ENCODE measurements at places on chromosomes 11 and 22.

DNA sequence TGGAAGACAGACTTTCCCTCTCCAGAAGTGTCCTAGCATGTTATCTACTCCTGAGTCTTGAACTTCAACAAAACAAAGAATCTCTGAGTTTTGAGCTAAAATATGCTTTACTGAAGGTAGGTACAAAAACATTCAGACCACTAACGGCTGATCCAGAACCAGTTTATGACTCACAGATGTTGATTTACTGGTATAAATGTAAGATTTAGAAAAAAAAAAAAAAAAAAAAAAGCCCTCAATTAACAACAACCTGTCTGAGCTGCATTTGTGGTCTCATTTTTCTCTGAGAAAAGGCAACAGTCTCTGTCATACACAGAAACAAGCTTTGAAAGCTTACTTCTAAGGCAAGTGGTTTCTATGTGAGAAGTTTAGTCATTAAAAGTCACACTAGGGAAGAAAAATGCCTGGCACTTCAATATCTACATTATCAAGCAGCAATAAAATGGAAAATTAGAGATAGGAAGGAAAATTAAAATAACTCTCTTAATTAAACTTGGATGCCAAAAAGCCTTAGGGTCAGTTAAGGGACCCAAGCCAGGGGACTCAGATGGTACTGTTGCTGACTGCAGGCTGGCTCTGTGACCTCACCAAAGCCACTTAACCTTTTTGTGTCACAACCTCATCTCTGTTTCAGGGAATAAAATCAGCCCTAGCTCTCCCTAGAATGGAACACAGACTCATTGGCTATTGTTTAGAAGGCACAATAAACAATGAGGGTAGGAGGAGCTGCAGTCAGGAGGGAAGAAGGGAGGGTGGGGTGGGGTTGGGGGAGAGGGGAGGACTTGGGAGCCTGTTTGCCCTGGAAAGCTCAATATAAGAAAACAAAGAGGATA is 61.7 kb downstream of the ETS1 start:
- peak; percentile 84 for DNase-seq

DNA sequence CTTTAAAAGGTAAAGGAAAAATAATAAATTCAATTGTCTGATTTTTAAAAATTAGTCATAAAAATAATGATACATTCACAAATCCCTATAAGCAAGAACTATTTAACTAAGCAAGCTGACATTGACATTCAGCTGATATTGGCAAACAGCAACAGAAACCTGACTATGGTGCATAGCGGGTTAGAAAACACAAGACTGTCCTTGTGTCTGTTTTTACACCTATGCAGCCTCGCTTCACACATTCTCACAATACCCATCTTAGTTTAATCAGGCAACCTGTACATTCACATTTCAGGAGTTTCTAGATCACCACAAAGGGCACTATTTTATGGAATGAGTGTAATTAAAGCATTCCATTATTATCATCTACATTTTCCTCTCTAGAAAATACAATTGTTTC is 737.1 kb downstream of the KCNA4 start:
- no peak for DNase-seq

DNA sequence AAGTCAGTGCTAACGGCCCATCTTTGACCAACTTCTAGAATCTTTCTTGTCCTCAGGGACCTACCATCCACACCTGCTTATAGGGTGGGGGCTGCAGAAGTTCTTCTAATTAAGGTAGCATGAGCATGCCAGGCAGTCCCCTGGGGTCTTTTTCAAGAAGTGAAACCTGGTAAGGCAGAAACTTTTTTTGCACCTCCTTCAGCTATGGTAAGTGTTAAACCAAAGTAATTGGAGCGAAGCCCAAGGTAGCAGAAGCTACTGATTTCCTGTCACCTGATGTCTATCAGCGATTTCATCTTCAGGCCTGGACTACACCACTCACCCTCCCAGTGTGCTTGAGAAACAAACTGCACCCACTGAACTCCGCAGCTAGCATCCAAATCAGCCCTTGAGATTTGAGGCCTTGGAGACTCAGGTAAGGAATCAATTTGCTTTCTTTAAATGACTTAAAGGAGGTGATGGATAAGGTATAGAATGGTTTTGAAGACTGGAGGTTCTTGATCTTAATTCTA is at the start of gene MS4A1:
TSS of gene MS4A1 (plus strand) at position 317 of the 512 bp plus-strand sequence. CDS start 6,528 bp downstream, outside the sequence.
- peak; percentile 36 for DNase-seq

GRCh38 chr11:17476317-17477083 is at the start of gene ABCC8:
TSS of gene ABCC8 (minus strand) at chr11:17476845. CDS start at chr11:17476776, 69 bp downstream.
- DNase-seq = no peak

DNA sequence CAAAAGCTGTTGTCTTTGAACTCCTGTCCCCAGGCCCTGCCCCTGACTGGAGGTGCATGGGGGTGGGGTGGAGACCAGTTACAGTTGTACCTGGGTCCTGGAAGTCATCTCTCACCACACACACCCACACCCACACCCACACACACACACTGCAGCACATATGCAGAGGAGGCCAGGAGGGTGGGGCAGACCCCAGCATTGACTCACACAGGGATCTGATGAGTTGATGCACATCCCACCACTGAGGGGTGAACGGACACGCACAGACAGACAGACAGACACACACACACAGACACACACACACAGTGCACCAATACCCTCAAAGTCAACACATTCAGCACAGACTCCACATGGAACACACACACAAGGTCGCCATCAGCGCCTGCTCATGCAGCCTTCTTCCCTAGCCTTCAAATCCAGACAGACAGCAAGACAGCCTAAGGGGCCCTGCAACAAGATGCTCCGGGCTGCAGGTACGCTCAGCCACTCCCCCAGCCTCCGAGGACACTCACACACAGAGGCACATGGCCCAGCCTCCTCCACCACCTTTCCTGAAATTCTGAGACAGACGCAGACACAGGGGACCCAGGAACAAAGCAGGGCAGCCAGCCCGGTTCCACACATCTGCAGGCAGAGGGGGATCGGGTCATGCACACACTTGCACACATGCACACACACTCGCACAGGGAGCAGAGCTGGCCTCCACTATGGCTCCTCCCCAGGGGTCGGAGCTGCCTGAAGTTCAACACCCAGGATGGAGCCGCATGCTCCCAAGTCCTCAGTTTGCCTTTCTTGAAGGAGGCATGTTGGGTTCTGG is 26.5 kb downstream of the SYT7 start:
- no peak for DNase-seq

GRCh38 chr22:32545801-32546200 is 71.2 kb downstream of the FBXO7 start:
- DNase-seq = no peak

DNA sequence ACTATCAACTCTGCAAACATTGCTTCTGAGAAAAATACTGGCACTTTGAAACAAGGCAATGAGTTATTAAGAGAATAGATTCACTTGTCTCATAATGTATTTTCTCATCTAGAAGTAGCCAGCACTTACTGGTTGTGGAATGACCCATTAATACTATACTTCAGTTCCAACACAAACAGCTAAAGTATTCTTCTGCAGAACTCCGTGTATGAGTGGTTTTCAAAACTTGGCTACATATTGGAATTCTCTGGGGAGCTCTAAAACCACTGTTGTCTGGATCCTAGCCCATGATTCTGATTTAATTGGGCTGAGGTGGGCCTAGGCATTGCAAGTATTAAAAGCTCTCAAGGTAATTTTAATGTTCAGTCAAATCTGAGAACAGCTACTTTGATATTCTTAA is 1416.4 kb upstream of the RAG2 start:
- no peak for DNase-seq

DNA sequence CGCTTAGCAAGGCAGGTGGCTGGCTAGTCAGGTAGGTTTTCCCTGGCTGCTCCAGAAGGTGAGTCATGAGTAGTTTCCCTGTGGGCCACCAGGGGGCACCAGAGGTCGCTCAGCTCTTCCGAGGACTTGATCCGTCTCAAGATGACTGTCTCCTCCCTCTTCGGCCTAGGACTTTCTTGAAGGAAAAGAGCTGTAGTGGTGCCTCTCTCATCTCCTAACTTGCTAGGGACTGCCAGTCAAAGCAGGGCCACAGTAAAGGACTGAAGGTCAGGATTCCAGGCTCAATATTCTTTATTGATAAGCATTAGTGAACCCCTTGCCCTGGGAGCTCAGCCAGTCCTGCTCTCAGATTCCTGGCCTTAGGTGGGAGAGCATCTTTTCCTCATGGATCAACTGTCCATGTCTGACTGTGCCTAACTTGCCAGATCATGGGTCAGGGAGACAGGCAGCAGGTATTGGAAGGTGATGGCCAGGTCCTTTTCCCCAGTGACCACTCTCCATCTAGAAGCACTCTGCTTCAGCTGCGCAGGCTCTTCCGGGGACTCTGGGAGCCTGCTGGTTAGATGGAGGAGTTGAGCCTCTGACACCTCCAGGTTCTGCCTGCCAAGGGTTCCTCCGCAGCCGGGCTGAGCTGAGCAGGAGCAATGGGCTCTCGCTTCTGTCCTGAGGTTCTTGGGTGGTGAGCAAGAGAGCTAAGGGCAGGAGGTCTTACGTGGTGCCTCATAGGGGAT is 1.9 kb downstream of the POLD4 start:
- DNase-seq = peak; percentile 77

- no peak for DNase-seq
Measured at GRCh38 chr22:42410708-42411107, 21.5 kb downstream of the NFAM1 start.

DNA sequence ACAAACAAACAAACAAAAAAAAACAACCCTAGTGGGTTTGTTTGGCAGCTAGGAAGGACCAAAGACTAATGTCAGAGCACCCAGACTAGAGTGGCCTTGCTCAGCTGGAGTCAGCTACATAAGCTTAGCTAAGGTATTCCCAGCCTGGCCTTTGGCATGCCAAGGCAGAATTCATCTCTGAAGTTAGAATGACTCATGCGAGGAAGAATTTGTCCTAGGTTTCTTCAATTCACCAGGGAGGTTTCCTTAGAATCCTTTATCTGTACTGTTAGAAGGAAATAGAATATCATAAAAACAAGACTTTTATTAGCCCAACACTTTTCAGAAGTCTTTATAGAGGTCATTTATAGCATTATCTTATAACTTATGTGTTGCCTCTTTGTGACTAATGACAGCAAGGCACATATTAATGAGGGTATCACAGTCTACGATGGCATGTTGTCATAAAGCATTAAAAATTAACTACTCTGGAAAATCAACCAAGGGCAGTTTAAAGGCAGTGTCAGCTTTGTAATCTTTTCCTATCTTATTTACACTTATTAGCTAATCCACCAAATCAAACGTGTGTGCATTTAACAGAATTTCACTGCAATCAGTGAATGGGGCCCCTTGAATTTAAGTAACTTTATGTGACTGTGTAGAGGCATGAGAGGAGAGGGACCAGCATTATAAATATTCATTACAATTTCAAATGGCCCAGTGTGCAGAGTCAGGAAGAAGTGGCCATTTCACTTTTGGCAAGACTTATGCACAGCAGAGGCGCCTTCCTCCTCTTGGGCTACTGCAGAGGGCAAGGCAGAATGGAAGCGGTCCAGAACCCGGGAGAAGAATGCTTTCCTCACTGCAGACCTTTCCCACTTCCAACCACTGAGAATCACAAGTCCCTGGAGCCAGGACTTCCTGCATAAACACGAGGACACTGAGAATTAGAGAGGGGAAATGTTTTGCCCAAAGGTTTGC is 36.3 kb downstream of the SLC5A1 start:
- no peak for DNase-seq

DNA sequence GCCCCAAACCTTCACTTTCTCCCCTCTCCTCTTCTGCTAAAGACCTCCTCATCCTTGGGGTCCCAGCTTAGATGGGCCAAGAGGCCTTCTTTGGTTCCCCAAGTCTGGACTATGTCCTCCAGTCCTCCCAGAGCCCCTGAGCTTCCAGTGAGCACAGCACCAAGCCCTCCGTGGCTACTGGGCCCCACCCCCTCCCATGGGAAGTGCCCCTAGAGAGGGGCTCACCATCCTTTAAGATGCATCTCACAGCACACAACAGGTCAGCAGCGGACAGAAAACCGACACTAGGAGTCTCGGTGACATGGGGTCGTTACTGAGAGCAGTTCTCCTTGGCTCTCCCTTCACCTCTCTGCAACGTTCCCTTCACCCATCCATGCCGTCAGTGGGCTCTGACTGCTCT is 2.7 kb downstream of the LRRC32 start:
- DNase-seq = no peak

- no peak for DNase-seq
Measured at GRCh38 chr11:107956543-107956942, 28.3 kb downstream of the RAB39A start.

- no peak for DNase-seq
Measured at GRCh38 chr11:125517116-125517770, 21.2 kb upstream of the FEZ1 start.

- no peak for DNase-seq
Measured at GRCh38 chr11:17098038-17098437, 20.6 kb upstream of the RPS13 start.

GRCh38 chr11:93613231-93613831 is 48.2 kb upstream of the CEP295 start:
- DNase-seq = no peak

DNA sequence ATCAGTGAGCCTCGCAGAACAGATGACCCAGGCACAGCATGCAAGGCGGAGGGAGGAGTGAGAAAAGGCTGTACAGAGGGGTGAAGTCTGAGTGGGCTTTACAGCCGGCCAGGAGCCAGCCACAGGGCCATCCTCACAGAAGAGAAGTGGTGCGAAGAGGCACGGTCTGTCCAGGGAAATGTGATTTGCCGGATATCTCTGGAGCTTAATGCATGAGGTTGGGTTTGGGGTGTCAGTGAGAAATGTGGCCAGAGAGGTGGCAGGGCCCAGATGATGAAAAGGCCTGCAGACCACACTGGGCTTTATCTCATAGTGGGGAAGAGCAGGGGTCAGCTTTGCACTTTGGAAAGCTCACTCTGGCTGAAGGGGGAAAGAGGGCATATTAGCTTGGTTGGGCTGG is 255.2 kb downstream of the BUD13 start:
- DNase-seq = no peak

DNA sequence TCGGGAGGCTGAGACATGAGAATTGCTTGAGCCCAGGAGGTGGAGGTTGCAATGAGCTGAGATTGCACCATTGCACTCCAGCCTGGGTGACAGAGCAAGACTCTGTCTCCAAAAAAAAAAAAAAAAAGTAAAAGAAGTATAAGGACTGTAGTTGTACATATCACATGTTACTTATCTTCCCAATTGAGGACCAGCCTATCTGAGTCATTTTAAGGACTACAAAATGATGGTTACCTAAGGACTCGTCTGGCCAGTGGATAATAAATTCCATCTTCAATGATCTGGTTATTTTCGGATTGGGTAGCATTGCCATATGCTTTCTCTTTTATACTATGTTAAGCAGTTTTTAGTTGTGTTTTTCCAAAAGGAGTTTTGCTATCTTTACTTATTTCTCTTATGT is 55.3 kb downstream of the PPFIA1 start:
- DNase-seq = no peak

DNA sequence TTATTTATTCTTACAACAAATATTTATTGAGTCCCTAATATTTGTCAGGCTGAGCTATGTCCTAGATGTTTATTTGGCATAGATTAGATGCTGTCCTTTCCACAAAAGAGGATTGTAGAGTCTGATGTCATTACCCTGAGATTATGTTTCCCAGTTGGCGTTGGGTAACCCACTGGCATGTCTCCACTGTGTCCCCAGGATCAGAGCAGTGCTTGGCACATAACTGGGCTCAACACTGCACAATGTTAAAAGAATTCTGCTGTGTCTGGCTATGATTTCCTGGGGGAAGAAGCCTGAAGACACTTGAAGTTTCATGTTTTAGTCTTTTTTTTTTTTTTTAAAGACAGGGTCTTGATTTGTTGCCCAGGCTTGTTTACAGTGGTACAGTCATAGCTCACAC is 4.0 kb downstream of the RCN1 start:
- DNase-seq = no peak
